Stimulated activated CD4-positive, alpha-beta T cell treated with anti-CD3 and anti-CD28 coated beads, TNF-alpha, amount 100 ng/mL, for 48 hours (primary cell): ENCODE measurements at places on chromosomes 1 and 21.

DNA sequence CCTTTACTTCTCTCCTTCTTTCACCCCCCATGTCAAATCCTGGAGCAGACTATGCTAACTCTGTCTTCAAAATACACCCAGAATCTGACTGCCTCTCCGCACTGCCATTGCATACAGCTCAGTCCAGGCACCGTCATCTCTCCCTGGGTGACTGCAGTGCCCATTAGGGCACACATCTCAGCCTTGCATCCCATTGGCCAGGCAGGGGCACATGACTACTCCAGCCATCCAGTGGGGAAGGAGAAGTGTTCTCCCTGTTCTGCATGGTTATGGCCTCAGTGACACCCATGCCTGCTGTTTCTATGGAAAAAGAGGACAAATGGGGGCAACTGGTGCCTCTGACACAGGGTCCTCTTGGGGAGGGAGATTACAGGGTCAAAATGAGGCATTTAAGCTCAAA is 270.5 kb downstream of the MATN1 start:
- DNase-seq: no peak

- no peak for DNase-seq
These were observed 2.3 kb downstream of the IFI44L start for GRCh38 chr1:78622548-78622947.

DNA sequence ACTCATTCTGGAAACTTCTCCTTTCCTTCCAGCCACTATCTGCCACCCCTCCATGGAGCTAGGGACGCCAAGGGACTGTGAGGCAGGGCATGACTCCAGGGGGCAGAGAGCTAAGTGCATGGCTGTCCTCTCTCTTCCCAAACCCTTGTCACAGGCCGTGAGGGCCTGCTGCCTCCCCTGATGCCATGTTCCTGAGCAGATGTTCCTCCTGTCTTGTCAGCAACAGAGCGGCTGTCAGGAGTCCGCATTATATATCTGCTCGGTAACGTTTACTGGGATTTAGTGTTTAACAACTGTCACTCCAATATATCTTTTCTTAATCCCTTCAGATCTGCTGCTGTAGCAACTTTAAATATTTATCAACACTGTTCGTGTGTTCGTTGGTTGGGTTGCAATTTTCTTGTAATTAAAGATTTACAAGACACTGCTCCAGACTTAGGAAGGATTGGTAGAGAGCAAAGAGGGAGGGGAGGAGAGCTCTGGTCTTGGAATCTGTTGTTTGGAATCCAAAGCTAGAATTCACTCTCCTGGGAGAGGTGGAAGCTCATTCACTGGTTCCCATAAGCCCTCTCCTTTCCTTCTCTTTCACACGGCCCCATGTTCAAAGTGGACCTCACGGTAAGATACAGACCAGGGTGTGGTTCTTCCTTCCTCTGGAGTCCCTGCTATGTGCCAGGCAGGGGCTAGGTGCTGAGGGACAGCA is 76.2 kb downstream of the MDM4 start:
- DNase-seq: no peak

DNA sequence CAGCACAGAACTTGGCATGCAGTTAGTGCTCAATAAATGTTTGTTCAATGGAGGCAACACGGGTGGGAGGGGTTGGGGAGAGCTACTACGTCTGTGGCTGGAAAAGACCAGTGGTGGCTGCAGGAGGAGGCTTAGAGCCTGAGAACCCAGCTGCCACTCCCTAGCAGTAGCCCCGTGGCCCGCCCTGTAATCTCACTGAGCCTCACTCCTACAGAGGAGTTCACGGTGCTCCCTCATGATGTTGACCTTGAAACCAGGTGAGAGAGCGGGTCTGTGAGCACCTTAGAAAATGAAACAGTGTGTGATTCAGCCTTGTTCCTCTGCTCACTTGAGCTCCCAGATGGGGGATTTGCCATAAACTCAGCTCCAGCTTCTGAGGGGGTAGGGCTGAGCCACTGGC is 299.6 kb downstream of the NPHP4 start:
- DNase-seq: no peak

GRCh38 chr1:14941864-14942263 is 211.7 kb upstream of the TMEM51 start:
- no peak for DNase-seq

DNA sequence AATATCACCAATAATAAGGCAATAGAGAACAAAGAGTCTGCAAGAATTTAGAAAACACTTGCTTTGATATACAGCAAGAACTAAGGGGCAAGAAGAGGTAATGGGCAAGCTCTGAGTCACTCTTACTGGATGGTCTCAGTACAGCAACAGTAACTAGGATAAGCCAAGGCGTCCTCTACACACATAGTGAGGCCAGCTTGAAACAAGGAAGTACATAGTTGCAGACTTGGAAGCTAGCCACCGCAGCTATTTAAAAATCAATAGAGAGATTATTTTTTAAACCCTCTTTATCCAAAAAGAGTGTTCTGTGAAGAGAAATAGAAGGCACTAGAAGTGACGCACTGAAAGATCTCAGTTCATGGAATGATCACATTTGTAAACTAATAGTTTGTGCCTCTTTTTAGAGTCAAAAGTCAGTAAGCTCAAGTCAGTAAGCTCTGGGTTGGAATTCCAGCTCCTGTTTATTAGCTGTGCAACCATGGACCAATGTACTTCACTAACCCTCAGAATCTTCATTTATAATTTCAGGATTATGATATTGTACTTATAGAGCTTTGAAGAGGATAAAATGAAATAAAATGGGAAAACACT is 118.6 kb downstream of the AKT3 start:
- no peak for DNase-seq

DNA sequence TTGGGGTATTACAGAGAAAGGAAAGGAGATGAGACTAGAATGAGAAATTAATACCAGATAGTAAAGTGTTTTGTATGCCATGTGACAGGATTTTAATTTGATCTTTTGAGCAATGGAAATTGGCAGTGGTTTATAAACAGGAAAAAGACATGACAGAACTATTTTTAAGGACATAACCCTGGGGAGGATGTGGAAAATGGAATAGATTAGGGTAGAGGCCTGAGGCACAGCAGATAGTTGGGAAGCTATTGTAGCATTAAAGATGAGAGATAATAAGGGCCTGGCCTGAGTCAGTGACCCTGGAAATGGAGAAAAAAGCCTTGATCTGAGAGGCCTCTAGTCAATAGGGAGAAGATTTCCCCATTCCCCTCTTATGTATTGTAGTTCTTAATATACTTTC is 22.1 kb upstream of the KCNA3 start:
- DNase-seq: no peak

DNA sequence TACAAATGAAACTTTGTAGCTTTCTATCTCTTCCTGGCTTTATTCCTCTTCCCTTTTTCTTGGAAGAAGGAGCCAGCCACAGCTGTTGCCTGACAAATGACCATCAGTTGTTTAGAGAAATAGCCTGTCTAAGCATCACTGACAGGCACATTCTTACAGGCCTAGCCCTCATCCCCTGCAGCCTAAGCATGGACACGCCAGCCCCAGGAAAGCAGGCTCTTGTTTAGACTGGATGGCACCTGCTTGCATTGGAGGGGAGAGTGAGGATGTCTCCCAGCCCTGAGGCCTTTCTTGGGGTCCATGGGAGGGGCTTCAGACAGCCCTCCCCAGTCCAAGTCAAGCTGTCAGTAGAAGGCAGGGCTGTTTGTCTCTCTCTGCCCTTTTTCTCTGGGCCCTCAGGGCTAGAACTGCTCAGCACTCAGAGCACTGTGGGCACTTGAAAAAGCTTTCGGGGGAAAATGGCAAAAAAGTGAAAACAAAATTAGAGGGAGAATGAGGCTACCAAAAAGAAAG is 282.5 kb upstream of the PLXNA2 start:
- DNase-seq: no peak

- no peak for DNase-seq
These were observed 736.9 kb upstream of the ADAMTS5 start for GRCh38 chr21:27703791-27704190.

DNA sequence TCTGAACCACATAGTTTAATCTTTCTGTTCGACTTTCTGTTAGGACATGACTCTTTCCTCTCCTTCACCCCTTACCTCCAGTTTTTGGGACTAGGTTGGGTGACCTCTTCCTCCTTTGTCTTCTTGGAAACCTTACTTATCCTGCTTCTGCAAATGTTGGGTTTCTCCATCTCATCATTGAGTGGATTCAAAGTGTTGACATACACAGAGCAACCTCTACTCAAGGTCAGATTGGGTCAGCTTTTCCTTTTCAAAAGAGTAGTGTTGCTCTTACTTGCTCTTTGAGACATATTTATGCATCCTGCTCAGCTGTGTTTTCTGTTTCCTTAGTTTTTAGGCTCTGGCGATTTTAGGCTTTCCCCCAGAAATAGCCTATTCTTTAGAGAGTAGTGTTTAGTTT is 3.7 kb downstream of the CAMTA1 start:
- DNase-seq: no peak

DNA sequence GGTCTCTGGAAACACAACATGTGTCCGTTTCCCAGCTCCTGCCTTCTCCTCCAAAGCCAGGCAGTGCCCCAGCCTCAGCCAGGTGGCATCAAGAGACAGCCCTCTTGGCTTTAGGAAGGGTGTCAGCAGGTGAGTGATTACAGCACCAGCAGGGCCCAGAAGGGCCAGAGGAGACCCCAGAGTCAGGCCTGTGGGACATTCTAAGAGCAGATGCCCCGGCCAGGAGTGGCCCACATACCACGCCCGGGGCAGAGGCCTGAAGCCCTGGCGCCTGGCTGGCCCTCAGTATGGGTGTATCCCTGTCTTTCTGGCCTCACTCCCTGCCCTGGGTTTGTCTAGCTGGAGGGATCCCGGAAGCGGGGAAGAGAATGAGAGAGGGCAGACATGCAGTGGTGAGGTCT is 109.2 kb downstream of the CASZ1 start:
- DNase-seq: no peak

DNA sequence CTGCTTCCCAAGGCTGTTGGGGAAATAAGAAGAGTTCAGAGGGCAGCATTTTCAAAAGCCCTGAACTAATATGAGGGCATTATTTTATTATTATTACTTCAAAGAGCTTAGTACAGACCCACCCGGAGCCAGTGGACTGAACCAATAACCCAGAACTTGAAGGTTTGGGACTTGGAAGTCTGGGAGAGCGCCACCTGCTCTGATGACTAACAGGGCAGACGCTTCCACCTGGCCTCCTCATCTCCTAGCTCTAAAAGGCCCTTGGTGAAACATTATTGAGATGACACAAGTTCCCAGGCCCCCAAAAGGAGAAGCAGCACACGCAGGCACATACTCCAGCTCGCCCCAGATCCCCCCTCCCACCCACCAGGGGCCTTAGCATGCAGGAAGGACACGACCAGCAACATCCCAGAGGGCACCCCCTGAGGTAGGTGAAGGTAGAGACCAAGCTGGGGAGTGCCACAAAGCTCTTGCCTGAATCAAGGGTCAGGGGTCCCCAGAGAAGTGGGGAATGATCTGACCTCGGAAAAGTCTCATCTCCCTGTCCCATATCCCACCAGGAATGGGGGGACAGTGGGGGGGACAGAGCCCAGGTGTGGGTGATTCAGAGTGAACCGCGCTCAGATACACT is 1.3 kb downstream of the DLGAP3 start:
- no peak for DNase-seq

DNA sequence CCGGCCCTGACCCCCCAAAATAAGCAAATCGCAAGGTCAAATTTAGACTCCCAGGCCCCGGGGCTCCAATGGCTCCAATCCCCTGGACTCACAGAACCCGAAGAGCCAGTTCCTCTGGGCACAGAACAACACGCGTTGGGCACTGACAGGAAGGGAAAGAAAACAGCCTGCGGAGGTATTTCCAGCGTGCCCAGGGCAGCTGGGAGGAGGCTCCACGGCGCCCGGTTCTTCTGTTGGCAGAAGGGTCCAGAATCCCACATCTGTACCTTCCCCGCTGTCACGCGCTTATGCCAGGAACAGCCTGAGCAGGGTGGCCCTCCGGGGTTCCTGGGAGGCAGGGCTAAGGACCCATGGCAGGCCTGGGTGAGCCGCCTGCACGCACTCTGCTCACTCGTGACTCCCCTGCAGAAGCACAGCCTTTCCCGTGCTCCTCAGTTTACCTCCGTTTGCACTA is 85.5 kb downstream of the RIPK4 start:
- DNase-seq: no peak

DNA sequence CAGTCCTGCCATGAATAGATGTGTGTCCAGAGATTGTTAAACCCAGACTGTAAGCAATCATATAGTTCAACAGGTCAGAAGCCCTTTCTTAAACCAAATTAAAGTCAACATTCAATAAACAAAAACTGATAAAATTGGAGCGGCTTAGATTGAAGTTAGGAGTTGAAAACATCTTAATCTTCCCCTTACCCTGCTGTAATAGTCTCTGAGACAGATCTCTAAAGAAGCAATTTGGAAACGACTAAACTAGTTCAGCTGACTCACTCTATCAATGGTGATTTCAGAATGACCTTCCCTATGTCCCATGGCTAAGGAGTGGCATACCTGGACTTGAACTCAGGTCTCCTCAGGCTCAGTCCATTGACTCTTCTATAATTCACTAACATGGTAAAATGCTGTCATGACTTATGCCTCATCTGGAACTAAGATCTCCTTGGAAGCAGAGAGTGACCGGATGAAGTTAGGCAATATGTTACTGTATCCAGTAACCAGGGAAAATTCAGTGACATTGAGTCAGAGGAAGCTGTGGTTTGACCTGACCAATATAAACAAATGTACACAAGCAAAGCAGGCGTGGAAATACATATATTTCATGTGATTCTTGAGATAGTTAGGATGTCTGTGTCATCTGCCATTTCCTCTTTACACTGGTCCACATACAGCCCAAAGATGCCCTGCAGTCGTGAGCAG is 30.1 kb downstream of the SGIP1 start:
- no peak for DNase-seq

GRCh38 chr1:205061227-205061626 is 18.2 kb downstream of the CNTN2 start:
- DNase-seq: no peak

- DNase-seq: no peak
These were observed at the start of gene RXRG for GRCh38 chr1:165444897-165445370. TSS of gene RXRG (minus strand) at chr1:165445126. CDS start at chr1:165444893, 233 bp downstream.

GRCh38 chr21:38914528-38915293 is 109.0 kb downstream of the ETS2 start:
- no peak for DNase-seq

DNA sequence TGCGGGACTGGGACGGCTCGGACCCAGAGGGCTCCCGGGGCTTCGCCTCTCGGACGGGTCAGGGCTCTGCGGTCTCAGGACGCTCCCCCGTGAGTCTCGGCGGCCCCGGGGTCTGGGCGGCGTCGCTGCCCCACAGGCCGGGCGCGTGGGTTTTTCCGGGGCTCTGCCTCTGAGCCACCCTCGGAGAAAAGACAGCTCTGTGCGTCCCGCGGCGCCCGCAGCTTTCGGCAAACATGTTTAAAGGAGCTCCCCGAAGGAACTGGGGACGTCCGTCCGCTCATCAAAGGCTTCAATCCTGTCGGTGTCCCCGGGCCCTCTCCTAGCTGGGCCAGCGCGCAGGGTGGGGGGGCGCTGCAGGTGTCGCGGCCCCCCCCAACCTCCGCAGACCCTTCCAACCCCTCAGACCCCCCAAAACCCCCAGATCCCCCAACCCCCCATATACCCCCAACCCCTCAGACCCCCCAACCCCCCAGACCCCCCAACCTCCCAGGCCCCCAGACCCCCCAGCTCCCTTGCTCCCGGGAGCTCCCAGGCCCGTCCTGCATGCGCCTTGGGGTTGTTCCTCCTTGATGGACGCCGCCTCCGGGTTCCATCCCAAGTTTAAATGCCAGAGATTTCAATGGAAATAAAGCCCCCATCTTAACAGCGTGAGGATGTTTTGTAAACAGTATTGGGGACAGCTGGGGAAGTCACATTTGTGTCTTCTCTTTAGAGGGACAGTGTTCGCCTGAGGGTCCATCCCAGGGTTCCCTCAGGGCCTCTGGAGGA is 996 bp upstream of the C1orf159 start:
- DNase-seq: peak; percentile 15

- no peak for DNase-seq
These were observed 2.3 kb downstream of the CD53 start for GRCh38 chr1:110875216-110875731.

- DNase-seq: no peak
These were observed 60.1 kb downstream of the KCNK1 start for GRCh38 chr1:233673947-233674431.
